Astrocyte of the hippocampus (primary cell): ENCODE measurements at places on chromosomes 6 and 20.
A peak's percentile ranks its signal among the peaks of the same experiment; 100 is the strongest.

- no peak for DNase-seq
These were observed 117.0 kb downstream of the STXBP5 start for GRCh38 chr6:147321260-147321659.

DNA sequence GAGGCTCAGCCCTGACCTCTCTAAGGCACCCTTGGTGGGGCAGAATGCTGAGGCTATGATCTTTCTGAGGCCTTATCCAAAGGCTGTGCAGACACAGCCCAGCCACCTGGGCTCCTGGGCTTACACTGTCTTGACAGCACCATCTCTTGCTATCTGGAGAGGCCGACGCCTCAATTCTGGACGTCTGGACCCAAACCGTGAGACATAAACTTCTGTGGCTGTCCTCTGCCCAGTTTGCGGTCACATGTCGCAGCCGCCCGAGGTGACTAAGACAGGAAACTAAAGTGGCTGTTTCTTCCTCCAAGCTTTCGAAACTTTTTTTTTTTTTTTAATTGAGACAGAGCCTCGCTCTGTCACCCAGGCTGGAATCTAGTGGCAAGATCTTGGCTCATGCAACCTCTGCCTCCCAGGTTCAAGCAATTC lies 49.3 kb downstream of the PRR18 start:
- no peak for DNase-seq

- DNase-seq, result peak; percentile 97
These were observed 54.0 kb upstream of the IPCEF1 start for GRCh38 chr6:154410619-154411072.

GRCh38 chr6:23633996-23634395 lies 492.0 kb upstream of the NRSN1 start:
- DNase-seq, result peak; percentile 3

- no peak for DNase-seq
These were observed 8.4 kb downstream of the ENTPD6 start for GRCh38 chr20:25203871-25204320.

- DNase-seq, result no peak
These were observed 120.6 kb downstream of the RCAN2 start for GRCh38 chr6:46370622-46371021.

GRCh38 chr20:24894967-24895366 lies 54.1 kb upstream of the CST7 start:
- no peak for DNase-seq

GRCh38 chr6:169528755-169529154 lies 173.1 kb downstream of the WDR27 start:
- no peak for DNase-seq

DNA sequence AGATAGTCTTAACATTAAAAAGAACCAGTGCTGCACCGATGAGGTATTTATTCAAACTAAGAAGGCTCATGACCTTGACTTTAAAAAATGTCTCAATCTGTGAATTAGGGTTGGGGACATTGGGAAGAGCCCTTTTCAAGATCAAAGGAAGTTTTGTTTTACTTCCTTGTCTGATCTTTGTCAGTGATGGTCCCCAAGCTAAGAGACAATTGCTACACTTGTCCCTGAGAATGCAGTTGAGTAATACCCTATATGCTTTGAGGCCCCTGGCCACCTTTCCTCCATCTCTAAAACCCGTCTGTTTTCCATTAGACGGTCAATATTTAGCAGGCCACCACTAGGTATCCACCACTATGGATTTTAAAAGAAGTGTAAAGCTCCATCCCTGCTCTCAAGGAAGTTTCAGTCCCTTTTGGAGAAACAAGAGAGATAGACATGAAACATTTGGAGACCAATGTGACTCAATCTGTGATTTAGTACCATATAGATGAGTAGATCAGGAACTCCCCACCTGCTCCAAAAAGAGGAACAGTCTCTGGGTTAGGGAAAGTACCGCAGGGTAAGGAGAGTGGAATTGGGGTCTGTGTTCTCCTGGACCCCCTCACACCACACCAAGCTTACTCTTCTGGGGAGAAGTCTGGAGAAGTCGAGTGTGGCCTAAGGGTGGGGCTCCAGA lies 99.1 kb upstream of the ISM1 start:
- DNase-seq, result no peak

DNA sequence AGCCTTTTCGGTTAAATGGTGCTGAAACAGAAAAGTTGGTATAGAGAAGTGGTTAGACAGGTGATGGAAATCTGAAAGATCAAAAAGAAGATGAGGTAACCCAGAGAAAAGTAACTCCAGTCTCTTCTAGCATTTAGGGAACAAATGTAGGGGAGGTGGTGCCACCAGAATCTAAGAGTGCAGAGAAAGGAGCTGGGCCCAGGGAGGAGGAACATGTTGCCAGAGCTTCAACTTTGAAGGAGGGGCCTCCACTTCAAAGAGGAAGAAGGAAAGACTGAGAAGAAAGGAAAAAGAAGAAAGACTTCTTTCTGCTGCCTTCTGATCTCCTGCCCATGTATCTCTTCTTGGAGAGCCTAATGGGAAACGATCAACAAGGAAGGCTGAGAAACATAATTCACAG lies 23.5 kb upstream of the ATRN start:
- DNase-seq, result no peak

GRCh38 chr6:157046776-157047175 lies 269.6 kb downstream of the ARID1B start:
- peak; percentile 46 for DNase-seq
